Anterior cingulate cortex (tissue), 58 donors: ENCODE measurements at places on chromosomes 1 and 21.

GRCh38 chr1:103326595-103326994 lies 198.9 kb upstream of the RNPC3 start:
- no peak for DNase-seq

GRCh38 chr1:6243993-6244392 lies at the start of gene HES3:
HES3 (plus strand) TSS chr1:6244179; CDS start chr1:6244366, 187 bp downstream.
- no peak for DNase-seq

DNA sequence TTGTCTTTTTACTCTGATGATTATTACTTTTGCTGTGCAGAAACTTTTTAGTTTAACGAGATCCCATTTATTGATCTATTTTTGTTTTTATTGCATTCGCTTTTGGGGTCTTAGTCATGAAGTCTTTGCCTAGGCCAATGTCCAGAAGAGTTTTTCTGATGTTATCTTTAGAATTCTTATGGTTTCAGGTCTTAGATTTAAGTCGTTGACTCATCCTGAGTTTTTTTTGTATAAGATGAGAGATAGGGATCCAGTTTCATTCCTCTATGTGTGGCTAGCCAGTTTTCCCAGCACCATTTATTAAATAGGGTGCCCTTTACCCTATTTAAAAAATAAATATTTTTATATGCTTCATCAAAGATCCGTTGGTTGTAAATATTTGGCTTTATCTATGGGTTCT lies 13.2 kb downstream of the MAN1C1 start:
- no peak for DNase-seq

GRCh38 chr1:174276087-174276486 lies 116.8 kb downstream of the RABGAP1L start:
- DNase-seq = no peak

DNA sequence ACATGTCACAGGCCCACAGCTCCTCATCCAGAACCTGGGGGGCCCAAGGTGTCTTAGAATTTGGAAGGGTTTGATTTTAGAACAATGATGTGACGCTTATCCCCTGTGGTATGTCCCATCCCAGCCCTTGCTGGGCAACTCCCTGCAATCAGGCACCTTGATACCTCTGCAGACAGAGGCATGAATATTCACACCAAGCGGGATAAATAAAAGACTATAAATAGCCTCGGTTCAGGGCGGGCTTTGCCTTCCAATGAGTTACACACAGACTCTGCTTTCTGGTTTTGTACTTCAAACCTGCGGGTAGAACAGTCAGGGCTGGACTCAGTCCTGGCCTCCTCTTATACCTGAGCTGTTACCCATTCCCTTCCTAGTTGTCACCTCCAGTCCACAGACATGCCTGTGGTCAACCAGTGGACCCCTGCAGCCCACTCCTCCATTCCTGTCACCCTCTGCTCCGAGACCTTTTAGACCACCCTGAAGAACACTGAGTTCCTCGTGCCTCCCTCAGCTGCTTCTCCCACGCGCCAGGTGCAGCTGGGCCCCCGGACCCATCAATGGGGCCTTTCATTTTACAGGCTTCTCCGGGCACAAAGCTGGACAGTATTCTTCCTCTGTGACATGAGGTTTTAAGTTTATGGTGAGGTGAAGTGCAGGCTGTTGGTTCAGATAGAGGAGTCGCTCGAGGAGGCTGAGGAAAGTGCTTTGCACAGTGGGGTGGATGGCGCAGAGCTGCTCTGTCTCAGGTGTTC lies 120.1 kb upstream of the TNR start:
- DNase-seq = no peak

DNA sequence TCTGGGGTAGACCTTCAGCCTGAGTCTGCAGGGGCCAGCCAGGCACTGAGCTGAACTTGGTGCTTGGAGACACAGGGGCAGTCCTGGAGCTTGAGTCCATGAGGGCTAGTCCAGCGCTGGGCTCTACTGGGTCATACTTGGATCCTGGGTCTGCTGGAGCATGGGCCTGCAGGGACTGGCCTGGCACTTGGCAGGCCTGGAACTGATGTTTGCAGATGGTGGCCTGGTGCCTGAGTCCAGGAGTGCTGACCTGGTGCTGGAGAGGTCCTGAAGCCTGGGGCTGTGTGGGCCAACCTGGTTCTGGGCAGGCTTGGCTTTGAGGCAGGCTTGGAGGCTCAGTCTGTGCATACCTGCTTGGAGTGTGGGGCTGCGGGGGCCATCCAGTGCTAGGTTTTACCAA lies 143.4 kb upstream of the DSCAM start:
- no peak for DNase-seq

DNA sequence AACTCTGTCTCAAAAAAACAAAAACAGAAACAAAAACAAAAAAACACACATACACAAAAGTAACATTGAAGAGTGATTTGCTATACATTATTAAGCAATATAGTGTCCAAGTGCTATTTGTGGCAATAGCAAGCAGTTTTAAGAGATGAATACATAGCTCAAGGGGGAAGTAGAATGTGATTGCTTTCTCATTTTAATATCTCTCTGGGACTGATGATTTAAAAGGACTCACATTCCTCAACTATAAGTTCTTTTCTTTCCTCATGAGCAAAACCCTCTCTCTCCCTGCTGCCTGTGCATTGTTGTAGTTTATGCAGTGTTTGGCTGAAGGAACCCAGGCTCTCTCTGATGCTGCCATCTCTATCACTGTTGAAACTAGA lies 47.0 kb upstream of the CSF1 start:
- DNase-seq = no peak

GRCh38 chr1:182181167-182181572 lies 119.7 kb upstream of the ZNF648 start:
- no peak for DNase-seq

DNA sequence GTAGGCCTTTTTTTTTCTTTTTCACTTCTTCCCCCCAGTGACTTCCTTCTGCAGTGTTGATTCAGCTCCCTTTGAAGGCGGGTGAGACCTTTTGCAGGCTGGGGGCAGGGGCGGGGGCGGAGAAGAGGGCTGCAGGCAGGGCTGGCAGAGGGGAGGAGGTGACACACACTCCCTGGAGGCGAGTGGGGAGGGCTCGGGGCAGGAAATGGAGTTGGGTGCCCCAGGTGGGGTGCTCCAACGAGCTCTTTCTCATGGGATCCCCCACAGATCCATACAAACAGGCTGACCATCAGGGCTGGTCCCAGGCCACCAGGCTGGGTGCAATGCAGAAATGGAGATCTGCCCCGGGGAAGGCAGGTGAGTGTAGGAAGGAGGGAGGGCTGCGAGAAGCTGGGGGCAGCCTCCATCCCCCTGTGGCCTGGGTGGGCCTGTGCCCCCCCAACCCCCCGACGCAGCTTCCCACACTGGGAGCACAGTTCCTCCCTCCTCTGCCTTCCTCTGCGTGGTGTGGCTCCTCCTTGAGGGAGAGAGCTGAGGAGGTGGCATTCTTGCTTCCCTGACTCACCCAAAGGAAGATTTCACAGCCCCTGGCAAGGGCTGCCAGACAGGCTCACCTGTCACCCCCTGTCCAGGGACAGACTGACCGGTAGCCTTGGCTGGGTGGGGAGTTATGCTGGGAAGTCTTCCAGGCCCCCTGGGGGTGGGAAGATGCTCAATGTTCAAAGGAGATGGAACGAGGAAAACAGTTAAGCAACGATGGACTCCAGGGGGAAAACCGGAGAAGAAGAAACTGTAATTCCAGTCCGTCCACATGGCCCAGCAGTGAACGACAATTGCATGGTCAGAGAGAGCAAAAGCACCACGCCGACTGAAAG lies 7.1 kb upstream of the ITGB2 start:
- no peak for DNase-seq
